ENCODE measurements at places on chromosomes 16 and 17. TPM values are rescaled to one million over a fixed set of nuclear protein-coding genes. Genes with fewer than 3 reads are reported as not detected.
A peak's percentile ranks its signal among the peaks of the same experiment; 100 is the strongest.

DNA sequence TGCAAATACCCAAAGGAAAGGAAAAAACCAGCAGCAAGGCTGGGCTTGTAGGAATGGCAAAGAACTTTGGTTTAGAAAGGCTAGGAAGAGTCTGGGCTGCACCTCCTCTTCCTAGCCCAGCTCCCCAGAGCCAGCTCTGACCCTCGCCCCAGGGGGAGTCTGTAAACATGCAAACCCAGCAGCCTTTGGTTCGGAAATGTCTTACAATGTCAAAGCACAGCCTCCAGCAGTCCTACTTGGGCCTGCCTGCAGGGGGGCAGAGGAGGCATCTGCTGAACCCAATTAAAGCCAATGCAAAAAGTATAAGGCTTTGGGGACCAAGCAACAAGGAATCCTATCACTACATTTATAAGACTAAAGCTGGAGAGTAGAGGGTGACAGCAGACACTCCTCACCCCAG is 5.0 kb upstream of the FTSJ3 start:
- H3K36me3 ChIP-seq, result no peaks in the 10 kb centered on the region
- H3K4me3 ChIP-seq, result no peak overlapping the region
- no peak overlapping the region for H3K27ac ChIP-seq
- DNase-seq, result no peak

- peaks cover 34% of the 10 kb centered on the region for H3K4me1 ChIP-seq
- no peak overlapping the region for H3K4me3 ChIP-seq
- no peaks in the 10 kb centered on the region for H3K36me3 ChIP-seq
Observed at GRCh38 chr17:57855391-57856035, 5.7 kb upstream of the MRPS23 start.

DNA sequence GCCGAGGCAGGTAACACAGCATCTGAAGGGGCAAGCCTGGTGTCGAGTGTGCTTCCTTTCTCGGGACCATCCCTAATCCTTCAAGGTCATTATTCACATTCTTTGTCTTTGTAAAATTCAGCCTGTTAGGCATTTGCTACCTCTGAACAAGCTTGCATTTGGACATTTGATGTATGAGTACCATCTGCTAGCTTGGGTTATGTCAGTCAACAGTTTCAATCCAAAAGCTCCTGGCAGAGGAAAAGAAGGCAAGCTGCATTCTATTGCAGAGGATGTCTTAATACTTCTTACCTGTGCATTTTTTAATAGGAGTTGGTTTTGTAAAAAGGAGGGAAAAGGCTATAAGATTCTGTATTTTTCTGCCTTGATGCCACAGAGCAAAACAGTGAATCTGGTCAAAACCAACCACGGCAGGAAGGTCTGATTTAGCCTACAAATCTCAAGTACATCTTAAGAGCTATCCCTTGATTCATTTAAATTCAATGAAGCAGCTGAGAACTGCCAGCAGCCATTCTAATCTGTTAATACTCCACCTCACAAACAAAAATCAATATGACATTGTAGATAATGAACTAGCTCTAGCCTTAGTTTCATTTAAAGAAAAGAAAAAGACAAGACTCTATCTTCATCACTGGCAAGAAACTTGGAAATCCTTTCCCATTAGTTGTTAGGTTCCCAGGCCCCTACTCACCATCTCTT is 39.0 kb downstream of the TEX2 start:
- no peaks in the 10 kb centered on the region for H3K36me3 ChIP-seq
- H3K4me1 ChIP-seq, result no peaks in the 10 kb centered on the region
- H3K27ac ChIP-seq, result no peak overlapping the region
- DNase-seq, result no peak

GRCh38 chr16:67199011-67199807 is at the start of gene ELMO3:
ELMO3 (plus strand) TSS chr16:67199131; CDS start chr16:67199327, 196 bp downstream.
- DNase-seq, result peak; percentile 49
- H3K36me3 ChIP-seq, result no peaks in the 10 kb centered on the region
- H3K27ac ChIP-seq, result no peak within 1 kb of the TSS

Gene CDK3
- total RNA-seq, result 17.1 TPM

All from testis (tissue), 5 donors.